Vein endothelial cell (primary cell): ENCODE measurements at places on chromosomes 7 and 10. TPM values are rescaled to one million over a fixed set of nuclear protein-coding genes. Genes with fewer than 3 reads are reported as not detected.

ELOVL3 gene
- not detected in 2 replicates for total RNA-seq

MTPN gene
- total RNA-seq, result 153 and 171 TPM in 2 replicates

CHST15 gene
- 71.8 and 88.5 TPM in 2 replicates for total RNA-seq

SAP25 gene
- not detected in 2 replicates for total RNA-seq

GPNMB gene
- 0.33 and 0.57 TPM in 2 replicates for total RNA-seq
